ENCODE measurements at places on chromosomes 3 and 15.

- no peak for DNase-seq
Measured at GRCh38 chr3:4507024-4507596, 14.0 kb downstream of the ITPR1 start.

DNA sequence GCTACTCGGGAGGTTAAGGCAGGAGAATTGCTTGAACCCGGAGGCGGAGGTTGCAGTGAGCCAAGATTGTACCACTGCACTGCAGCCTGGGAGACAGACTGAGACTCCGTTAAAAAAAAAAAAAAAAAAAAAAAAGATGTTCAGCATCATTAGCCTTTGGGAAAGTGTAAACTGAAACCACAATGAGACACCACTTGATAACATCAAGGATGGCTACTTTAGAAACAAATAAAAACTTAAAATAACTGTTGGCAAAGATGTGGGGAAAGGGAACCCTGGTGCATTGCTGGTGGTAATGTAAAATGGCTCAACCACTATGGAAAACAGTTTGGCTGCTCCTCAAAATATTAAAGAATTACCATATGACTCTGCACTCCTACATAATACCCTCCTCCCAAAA lies 1.9 kb downstream of the LEO1 start:
- no peak for DNase-seq

GRCh38 chr15:71547011-71547410 lies 263.3 kb upstream of the NR2E3 start:
- DNase-seq: no peak

- DNase-seq: no peak
Measured at GRCh38 chr3:129954514-129954913, 20.0 kb upstream of the TRH start.

- DNase-seq: no peak
Measured at GRCh38 chr3:124364317-124365020, 365.8 kb upstream of the UMPS start.

GRCh38 chr3:42749753-42750231 lies 23.3 kb downstream of the CCDC13 start:
- no peak for DNase-seq

DNA sequence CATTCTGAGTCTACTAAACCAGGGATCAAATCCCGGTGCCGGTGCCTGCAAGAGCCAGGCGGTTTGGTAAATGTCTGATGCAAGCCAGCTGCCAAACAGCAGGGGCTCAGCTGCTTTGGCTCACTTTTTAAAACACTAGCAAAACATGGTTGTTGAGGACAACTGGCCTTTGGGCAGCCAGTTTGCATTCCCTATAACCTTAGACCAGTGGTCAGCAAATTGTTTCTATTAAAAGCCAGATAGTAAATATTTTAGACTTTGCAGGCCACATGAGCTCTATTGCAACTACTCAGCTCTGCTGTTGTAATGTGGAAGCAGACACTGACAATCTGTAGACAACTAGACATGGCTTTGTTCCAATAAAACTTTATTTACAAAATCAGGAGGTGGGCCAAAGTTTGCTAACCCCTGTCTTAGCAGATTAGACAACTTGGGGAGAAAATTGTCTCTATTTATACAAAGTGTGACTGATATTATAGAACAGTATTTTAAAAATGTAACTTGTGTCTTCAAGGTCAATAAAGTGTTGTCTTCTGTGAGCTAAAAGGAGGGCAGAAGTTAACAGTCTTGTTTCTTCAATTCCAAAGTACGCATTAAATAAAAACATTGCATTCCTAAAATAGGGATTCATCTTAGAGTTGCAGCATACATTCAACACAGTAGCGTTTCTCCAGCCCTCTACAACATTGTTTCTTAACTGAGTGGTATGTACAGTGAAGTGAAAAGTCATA lies 67.6 kb downstream of the SSUH2 start:
- no peak for DNase-seq

DNA sequence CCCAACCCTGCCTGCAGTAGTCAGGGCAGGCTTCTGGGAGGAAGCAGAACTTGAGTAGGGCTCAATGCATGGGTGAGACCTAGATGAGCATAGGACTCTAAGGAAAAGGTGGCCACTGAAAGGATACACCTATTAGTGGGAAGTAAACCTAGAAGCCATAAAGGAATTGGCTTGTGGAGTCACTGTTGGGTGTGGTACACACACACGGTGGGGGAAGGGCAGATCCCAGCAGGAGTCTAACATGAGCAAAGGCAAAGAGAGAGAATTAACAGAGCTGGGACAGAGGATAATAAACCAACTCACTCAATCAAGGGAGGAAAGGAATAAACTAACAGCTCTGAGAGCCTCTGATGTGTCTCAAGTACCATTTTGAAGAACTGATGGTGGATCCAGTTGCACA lies 23.1 kb downstream of the DAPK2 start:
- no peak for DNase-seq
